ENCODE measurements at places on chromosomes 3 and 15.

- DNase-seq: peak; percentile 37
Observed at GRCh38 chr15:68818769-68819494, 1.8 kb downstream of the ANP32A start.

DNA sequence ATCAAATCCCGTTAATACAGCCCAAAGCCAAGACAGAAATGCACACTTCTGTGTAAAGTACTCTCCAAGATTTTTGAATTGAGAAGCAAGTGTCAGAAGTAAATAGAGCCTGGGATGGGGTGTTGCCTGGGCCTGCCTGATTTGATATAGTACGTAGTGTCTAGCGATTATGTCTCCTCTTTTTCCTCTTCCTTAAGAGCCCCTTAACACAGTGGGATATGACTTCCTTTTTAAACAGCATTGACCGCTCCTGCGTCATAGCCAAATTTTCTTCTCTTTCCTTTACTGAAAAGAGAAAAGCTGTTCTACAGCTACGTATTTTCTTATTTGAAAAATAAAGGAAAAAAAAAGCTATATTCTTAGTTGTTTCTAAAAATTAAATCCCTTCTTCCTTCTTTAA is 97.7 kb downstream of the PLCL2 start:
- no peak for DNase-seq

DNA sequence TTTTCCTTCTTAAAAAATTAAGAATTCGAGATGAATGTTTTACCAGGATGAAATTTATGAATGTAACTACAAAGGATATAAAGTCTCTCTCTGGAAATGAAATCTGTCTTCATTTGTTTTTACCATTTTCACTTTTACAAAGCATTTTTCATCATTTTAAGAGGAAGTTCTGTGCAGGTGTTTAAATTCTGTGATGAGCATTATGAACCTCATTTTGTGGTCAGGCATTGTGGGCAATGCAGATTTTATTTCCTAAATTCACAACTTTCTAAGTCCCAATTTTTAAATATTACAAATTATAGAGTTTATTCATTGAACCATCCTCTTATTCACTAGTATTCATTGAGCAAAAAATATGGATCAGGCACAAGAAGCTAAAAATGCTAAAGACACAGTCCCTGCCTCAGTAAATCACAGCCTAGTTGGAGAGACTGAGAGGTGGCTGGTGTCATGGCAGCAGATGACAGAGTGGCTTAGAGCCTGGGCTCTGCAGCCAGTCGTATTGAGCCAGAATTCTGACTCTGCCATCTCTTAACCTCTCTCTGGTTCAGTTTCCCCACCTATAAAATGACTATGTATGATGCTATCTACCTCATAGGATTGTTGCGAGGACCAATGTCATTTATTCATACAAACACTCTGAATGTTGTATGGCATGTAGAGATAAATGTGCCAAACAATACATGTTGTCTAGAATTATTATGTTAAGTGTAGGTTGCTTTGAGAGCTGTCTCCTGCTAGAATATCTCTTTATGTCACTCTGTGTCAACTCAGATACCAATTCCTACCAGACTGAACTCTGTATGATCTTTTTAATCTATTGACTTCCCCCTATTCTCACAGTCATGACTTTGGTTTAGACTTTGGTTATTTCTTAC is 7.5 kb upstream of the TGFBR2 start:
- DNase-seq: no peak

GRCh38 chr3:132317229-132317948 is at the start of gene ACP3:
TSS of gene ACP3 (plus strand) at chr3:132317407. CDS start at chr3:132317457, 50 bp downstream.
- DNase-seq: peak; percentile 89

GRCh38 chr3:149291178-149291577 is 42.3 kb downstream of the TM4SF18 start:
- no peak for DNase-seq

DNA sequence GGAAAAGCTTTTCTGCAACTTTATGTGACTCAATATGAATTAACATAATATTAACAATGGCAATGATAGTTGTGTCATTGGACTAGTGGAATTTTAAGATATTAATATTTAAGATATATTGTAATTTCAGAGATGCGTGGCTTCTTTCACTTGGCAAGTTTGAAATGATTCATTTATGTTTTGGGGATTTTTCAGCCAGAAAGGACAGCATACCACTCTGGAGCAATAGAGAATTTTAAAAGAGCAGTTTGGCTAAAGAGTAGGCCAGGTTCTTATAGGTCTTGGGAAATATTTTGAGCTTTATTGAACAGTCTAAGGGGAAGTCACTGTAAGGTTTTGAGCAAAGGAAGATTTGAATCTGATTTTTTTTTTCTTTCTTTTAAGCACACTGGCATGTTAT is 16.5 kb downstream of the GMPS start:
- no peak for DNase-seq

DNA sequence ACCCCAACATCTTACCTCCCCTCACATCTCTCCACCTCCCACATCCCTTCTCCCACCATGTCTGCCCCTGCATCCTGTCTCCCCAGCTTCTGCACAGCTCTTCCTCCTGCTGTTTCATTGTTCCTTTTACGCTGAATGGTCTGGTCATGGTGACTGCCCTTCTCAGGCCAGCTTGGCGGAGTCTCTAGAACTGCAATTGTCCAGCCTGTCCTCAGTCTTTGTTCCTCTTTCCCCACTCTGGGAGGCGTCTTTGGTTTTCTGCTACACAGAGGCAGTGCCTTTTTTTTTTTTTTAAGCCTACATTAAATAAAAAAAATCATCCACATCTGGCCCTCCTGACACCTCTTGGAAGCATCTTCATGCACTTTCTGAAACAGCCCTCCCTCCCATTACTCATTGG is 49.1 kb upstream of the SEC22A start:
- DNase-seq: no peak

GRCh38 chr3:42693530-42693930 is 8.2 kb downstream of the KLHL40 start:
- DNase-seq: no peak

- no peak for DNase-seq
Observed at GRCh38 chr3:101512396-101512645, 691 bp downstream of the SENP7 start.

DNA sequence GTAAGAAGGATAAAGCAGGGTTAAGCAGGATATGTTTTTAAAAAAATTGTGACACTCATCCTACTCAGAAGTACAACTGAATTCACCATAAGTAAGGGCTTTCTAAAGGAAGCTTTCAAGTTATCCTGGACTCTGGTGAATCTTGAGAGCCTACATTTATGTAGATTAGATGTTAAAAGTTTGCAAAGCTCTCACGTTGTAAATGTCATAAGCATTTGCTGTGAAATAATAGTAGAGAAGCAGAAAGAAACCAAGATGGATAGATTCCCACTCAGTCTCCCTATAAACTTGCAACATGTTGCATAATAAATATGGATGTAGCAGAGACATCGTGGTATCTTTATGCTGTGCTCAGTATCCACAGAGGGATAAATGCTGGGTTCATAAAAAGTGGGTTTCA is 77.0 kb downstream of the LRRC3B start:
- DNase-seq: no peak

DNA sequence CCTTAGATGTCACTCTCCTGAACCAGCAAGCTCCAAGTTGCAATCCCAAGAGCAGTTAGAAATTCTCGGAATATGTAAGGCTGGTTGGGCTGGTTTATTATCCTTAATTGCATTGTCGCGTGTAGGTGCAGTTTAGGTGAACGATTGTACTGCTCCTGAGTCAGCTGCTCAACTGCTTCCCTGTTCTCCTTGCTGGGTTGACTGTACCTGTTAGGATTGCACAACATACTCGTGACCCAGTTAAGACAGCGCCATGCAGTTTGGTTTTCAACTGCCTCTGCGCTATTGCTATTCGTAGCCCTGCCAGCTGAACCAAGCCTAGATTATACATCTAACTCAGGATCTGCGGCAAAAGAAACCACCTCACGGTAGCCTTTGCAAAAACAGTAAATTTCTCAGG is 41.0 kb downstream of the BCL2L10 start:
- no peak for DNase-seq

DNA sequence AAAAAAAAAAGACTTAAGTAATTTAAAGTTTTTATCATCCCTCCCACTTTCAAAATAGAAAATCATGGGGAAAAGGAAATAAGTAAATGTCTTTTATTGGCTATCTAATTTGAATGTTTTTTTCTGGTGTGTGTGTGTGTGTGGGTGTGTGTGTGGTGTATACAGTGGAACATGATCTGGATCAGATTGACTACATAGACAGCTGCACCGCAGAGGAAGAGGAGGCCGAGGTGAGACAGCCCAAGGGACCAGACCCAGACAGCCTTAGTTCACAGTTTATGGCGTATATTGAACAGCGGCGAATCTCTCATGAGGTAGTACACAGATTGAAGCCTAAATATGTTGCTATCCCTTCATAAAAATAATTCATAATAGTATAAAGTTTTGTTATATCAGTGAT is 44.5 kb downstream of the LRCH3 start:
- no peak for DNase-seq

- DNase-seq: peak; percentile 21
Observed at GRCh38 chr3:182802413-182803390, 9.4 kb downstream of the ATP11B start.

- DNase-seq: no peak
Observed at GRCh38 chr15:99965376-99965775, 232.1 kb upstream of the LYSMD4 start.

DNA sequence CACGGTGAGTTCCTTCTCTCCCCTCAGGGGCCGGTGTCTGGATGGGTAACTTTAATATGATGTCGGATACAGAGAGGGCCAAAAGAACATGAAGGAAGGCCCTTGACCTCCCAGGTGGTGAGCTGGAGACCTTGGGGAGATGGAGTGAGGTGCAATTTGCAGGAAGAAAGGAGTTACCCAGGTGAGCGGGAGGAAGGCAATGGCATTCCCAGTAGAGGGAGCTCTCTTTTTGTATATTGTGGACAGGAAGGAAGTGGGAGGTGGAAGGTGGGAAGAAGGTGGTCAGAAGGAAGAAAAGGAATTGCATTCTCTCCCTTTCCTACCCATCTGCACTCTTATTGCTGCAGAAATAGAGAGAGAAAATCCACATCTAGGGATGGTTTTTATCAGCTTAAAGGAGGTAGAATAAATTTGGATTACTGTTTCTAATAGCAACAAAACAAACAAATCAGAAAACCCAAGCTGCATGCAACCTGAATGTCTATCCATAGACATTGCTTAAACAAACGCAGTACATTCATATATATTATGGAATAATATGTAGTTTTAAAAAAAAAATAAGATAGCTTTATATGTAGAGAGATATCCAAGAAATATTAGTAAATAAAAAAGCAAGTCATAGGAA is 169.0 kb upstream of the TSC22D2 start:
- DNase-seq: no peak

DNA sequence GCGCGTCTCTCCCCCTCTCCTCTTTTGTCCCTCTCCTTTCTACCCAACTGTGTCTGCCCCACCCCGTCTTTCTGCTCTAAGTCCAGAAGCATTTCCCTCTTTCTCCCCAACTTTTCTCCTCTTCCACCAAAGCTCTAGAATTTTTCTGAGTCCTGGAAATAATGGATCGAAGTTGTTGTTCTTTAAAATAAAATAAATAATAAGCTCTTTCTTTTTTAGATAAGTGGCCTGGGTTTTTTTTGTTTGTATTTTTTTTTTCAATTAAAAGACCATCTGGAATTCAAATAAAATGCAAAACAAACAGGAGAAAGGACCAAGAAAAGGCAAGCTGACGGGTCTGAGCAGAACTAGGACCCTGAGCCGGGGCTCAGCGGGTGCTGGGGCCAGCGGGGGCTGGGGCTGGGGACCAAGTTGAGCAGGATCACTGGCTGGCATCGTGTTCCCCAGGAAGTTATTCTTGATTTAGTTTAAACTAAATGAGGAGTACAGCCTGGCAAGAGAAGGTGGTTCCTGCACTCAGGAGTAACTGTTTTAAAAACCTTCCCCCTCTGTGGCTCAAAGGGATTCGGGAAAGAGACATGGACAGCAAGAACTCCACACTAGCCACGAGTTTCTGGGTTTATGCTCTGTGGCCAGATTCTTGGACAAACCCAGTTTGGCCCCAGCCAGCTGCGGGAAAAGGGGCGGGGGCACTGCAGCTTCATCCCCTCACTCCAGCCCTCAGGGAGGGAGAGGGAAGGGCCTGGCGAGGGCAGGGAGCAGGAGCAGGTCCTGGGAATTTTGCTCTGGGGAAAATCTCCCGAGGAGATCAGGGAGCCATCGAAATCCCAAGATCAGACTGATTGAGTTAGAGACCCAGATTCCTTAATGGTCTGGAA is 8.4 kb downstream of the GATA2 start:
- no peak for DNase-seq

DNA sequence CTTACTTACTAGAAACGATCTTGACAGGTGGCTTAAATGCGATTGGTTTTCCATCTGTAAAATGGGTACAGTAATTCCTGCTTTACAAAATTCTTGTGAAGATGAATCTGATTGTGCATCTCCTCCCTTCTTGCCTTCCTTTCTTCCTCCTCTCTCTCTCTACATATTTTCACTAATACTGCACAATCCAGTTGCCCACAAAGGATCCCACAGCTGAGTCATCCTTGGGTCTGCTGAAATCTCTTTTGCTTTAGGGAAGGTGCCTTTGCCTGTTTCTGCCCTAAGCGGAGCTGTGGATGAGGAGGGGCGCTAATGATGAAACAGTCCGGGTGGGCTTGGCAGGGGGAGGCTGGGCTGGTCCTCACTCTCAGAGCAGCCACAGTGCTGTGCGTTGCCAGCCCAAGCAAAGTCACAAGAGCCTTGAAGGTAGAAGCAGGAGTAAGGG is 46.1 kb downstream of the AMOTL2 start:
- peak; percentile 90 for DNase-seq

DNA sequence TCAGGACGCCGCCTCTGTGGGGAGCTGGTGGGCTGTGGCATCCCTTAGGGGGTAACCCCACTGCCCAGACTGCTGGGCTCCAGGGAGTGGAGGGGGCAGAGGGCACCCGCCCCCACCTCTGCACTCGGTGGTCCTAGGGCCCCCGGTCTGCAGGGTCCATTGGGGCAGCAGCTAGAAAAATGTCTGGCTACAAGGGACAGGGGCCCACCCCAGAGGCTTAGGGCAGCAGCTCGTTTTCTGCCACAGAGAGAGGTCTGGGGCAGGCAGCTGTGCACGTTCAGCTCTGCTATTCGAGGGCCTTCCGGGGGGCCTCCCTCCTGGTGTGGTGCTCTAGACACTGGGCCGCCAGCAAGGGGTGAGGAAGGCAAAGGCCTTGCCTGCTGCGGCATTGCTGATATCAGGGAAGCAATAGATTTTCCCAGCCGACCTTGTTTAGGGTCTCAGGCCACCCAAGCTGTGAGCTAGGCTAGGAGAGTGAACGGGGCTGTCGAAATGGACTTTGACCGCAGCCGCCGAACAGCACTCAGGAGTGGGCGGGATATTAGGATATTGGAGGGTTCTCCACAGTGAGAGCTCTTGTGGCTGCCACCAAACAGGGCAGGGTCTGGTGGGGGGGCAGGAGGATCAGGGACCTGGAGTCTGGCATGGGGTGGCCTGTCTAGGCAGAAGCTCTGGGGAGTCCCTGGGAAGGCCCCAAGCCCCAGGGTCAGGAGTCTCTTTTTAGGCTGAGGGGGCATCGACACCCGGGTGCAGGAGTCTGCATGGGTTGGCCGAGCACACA is 61.4 kb upstream of the KLF13 start:
- no peak for DNase-seq

GRCh38 chr3:188797045-188797444 is 374.7 kb upstream of the TPRG1 start:
- DNase-seq: no peak

- DNase-seq: no peak
Observed at GRCh38 chr3:12807066-12807465, 10.6 kb downstream of the CAND2 start.

- DNase-seq: peak; percentile 73
Observed at GRCh38 chr3:160027541-160028195, 39.0 kb downstream of the IL12A start.

- no peak for DNase-seq
Observed at GRCh38 chr15:90866161-90866715, 2.1 kb upstream of the FURIN start.

- DNase-seq: peak; percentile 35
Observed at GRCh38 chr3:87771337-87772192, 287.2 kb downstream of the CGGBP1 start.

- peak; percentile 22 for DNase-seq
Observed at GRCh38 chr15:57500979-57501576, 90.6 kb upstream of the MYZAP start.
